ENCODE measurements at places on chromosomes 3 and 15. TPM values are rescaled to one million over a fixed set of nuclear protein-coding genes. Genes with fewer than 3 reads are reported as not detected.

- peak overlapping the region; percentile 84 for H3K4me3 ChIP-seq
- DNase-seq = no peak
- H3K4me1 ChIP-seq = peaks cover 6% of the 10 kb centered on the region
- H3K27me3 ChIP-seq = no peaks in the 10 kb centered on the region
Measured at GRCh38 chr3:128123156-128123537, 465 bp downstream of the RUVBL1 start.

DNA sequence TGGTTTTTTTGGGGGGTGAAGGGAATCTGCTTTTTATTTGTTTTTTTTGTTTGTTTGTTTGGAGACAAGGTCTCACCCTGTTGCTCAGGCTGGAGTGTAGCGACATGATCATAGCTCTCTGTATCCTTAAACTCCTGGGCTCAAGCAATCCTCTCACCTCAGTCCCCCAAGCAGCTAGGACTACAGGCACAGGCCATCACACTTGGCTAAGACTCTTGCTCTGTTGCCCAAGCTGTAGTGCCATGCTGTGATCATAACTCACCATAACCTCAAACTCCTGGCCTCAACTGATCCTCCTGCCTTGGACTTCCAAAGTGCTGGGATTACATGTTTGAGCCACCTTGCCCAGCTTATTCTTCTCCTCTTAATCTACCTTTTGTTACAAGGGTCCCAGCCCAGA is 31.8 kb downstream of the GPR176 start:
- no peak for DNase-seq
- no peak overlapping the region for H3K4me3 ChIP-seq
- H3K36me3 ChIP-seq = no peaks in the 10 kb centered on the region
- H3K27me3 ChIP-seq = no peaks in the 10 kb centered on the region
- no peaks in the 10 kb centered on the region for H3K4me1 ChIP-seq

Gene GPR87
- not detected for total RNA-seq

GRCh38 chr15:98955961-98956723 is 51.5 kb downstream of the PGPEP1L start:
- H3K4me1 ChIP-seq = peaks cover 3% of the 10 kb centered on the region
- DNase-seq = no peak
- H3K27me3 ChIP-seq = no peaks in the 10 kb centered on the region

Gene VEPH1
- 8.8 TPM for total RNA-seq

GRCh38 chr3:7536921-7537320 is 676.0 kb downstream of the GRM7 start:
- no peaks in the 10 kb centered on the region for H3K27me3 ChIP-seq
- no peaks in the 10 kb centered on the region for H3K36me3 ChIP-seq
- no peaks in the 10 kb centered on the region for H3K4me1 ChIP-seq
- no peak overlapping the region for H3K4me3 ChIP-seq

GRCh38 chr3:51307458-51307857 is 77.6 kb upstream of the MANF start:
- H3K27ac ChIP-seq = no peak overlapping the region
- H3K27me3 ChIP-seq = no peaks in the 10 kb centered on the region
- H3K4me3 ChIP-seq = no peak overlapping the region
- H3K4me1 ChIP-seq = no peaks in the 10 kb centered on the region
- DNase-seq = no peak
